ENCODE measurements at places on chromosomes 4 and X.

- no peak for DNase-seq
Observed at GRCh38 chrX:81202456-81202819, 536 bp downstream of the SH3BGRL start.

GRCh38 chr4:168831585-168831918, 178.5 kb downstream of the CBR4 start:
- DNase-seq = no peak

DNA sequence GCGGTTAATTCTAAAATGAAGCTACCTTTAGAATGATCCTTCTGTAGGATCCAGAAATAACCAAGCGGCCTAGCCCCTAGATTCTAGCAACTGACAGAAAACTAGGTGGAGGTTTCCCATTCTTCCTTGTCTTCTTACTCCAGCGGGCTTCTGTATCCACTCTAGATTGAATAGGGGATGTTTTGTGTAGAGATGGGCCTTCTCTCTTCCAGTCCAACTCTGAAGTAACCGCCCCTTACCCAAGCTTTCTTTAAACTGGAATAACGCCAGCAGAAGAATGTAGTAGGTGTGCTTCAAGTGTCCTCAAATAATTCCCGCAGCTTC, 386 bp upstream of the TMEM184C start:
- DNase-seq = no peak

DNA sequence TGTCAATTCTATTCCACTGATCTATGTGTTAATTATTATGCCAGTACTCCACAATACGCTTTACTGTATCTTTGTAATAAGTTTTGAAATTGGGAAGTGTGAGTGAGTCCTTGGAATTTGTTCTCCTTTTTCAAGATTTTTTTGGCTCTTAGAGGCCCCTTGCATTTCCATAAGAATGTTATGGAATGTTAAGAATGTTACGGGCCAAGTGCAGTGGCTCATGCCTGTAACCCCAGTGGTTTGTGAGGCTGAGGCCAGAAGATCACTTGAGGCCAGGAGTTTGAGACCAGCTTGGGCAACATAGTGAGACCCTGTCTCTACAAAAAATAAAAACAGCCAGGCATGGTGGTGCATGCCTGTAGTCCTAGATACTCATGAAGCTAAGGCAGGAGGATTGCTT, 167.6 kb upstream of the CXorf66 start:
- no peak for DNase-seq

Data from stimulated activated CD8-positive, alpha-beta memory T cell treated with anti-CD3 and anti-CD28 coated beads, Interleukin-15, amount 100 ng/mL, for 1 hour (primary cell).